ENCODE measurements at places on chromosomes 12 and 14.

- H3K27ac ChIP-seq, result no peak overlapping the region
- H3K27me3 ChIP-seq, result no peaks in the 10 kb centered on the region
- peaks cover 40% of the 10 kb centered on the region for H3K36me3 ChIP-seq
- no peak for DNase-seq
- H3K4me3 ChIP-seq, result no peak overlapping the region
Measured at GRCh38 chr14:45120096-45120495, 14.2 kb downstream of the FKBP3 start.

DNA sequence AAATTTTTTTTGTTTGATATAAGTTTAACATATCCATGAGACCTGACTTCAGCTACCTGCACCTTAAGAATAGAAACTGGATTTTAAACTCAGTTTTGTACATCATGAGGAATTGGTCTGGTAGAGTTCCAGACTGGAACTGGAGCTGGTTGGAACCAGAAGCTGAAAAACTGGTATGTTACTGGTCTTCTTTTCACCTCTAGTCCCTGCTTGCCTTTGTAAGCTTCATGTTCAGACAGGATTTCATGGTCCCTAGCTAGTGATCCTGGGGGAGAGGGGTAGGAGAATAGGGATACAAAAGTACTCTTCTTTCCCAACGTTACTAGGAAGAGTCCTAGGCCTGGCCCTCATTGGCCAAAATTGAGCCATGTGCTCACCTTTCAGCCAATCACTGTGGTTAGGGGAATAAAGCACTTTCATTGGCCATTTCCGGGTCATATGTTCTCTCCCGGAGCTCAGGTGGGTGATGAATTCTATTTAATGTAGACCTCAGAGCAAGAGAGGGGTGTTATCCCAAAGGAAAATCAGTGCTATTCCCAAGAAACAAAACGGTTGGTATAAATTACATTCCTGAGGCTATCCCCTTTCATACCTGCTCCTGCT lies 36.9 kb upstream of the APPL2 start:
- no peak for DNase-seq
- H3K36me3 ChIP-seq, result no peaks in the 10 kb centered on the region
- peaks cover 8% of the 10 kb centered on the region for H3K4me1 ChIP-seq

- peak; percentile 50 for DNase-seq
- peak overlapping the region; percentile 51 for H3K27ac ChIP-seq
- H3K4me1 ChIP-seq, result peaks cover 7% of the 10 kb centered on the region
- H3K27me3 ChIP-seq, result no peaks in the 10 kb centered on the region
- peaks cover 4% of the 10 kb centered on the region for H3K36me3 ChIP-seq
Measured at GRCh38 chr12:123971770-123972456, 718 bp downstream of the CCDC92 start.

DNA sequence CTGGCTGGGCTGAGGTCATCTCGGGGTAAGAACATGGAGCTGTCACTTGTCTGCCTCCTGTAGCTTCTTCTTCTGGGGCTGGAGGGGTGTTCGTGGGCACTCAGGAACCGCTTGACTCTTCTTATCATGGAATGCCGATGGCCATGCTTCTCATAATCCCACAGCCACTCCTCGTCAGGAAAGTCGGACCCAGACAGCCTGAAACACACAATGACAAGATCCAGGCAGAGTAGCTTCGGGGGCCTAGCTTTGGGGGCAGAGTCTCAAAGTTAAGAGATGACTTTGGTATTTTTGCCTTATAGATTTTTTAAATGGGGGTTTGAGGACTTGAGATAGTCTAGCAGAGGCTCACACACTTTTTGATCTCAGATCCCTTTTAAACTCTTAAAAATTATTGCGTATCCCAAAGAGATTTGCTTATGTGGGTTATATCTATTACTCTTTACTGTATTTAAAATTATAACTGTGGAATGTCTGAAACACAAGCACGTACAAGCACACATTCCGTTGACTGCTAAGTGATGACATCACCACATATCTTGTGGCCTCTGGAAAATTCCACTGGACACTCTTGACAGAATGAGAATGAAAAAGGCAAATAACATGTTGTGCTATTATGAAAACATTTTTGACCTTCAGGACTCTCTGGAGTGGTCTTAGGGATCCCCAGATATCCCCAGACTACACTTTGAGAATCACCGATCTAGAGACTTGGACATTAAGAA lies 43.3 kb downstream of the BEST3 start:
- H3K27ac ChIP-seq, result peak overlapping the region; percentile 96
- no peaks in the 10 kb centered on the region for H3K27me3 ChIP-seq
- H3K4me3 ChIP-seq, result no peak overlapping the region
- H3K36me3 ChIP-seq, result no peaks in the 10 kb centered on the region

DNA sequence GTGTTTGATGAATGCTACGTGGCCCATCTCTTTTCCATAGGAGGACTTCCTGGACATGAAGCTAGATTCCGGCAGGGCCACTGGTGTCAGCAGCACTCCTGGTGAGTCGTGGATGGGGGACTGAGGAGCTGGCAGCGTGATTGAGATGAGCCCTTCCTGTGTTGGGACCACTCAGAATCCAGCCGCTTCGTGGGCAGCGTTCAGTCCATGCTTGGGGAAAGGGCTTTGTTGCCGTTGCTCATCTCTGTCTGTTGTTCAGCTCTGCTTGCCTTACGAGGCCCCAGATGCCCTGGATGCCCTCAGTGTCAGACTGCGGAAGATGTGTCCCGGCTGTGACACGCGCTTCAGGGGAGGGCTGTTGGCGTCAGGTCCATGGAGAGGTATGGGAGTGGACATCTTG lies 127.1 kb upstream of the RTL1 start:
- H3K27ac ChIP-seq, result no peak overlapping the region
- H3K4me3 ChIP-seq, result no peak overlapping the region
- no peaks in the 10 kb centered on the region for H3K27me3 ChIP-seq
- H3K4me1 ChIP-seq, result no peaks in the 10 kb centered on the region

- peak; percentile 67 for DNase-seq
- no peak overlapping the region for H3K4me3 ChIP-seq
- H3K36me3 ChIP-seq, result no peaks in the 10 kb centered on the region
- H3K27me3 ChIP-seq, result peaks cover 9% of the 10 kb centered on the region
- no peak overlapping the region for H3K27ac ChIP-seq
Measured at GRCh38 chr12:12582895-12583303, 20.2 kb upstream of the DUSP16 start.

DNA sequence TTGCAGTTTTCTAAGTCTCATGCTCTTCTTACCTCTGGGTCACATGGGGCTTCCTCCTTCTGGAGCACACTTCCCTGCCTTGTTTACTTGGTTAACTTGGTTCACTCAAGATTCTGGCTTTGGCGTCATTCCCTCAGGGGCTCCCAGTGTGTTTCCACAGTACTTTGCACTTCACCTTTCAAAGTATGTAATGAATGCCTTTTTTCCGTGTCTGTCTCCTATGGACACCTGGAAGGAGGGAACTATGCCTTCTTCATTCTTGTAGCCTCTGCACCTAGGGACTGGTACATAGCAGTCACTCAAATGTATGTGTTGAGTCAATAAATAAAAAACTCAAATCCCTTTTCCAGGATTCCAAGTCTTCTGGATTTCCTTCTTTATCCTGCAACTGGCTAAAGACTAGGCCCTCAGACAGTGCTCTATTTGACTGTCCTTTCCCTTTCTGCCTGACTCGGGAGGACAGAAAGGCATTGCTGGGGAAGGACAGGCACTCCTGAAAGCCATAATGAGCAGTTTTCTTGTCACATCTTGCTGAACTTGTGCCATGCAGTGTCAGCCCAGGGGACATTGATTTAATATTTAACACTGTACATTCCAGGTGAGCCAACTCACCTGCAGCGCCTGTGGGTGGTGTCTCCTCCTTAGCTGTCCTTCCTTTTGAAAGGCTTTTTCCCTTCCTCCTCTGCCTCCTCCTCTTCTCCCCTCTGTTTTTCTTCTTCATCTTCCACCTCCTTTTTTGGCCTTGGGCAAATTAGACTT lies 12.8 kb downstream of the MYRFL start:
- no peak overlapping the region for H3K4me3 ChIP-seq
- no peaks in the 10 kb centered on the region for H3K36me3 ChIP-seq
- no peaks in the 10 kb centered on the region for H3K4me1 ChIP-seq
- H3K27ac ChIP-seq, result no peak overlapping the region

DNA sequence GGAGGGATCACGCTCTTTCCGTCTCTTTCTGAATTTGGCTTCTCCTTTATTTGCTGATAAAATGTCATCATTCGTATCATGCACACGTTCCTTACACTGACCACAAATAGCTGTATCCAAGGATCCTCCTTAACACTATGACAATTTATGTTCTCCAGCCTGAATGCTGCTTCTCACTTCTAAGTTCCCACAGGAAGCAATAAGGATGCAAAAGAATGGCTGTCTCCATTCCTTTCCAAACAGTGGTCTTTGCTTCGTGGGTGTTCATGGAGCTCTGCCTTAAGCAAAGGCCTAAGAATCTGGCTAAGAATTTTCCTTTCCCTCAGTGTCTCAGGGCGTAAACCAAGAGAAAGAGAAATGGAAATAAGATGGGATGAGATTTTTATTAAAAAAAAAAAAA lies 200.2 kb downstream of the ITPR2 start:
- no peak for DNase-seq
- H3K27me3 ChIP-seq, result no peaks in the 10 kb centered on the region
- no peak overlapping the region for H3K4me3 ChIP-seq
- no peaks in the 10 kb centered on the region for H3K36me3 ChIP-seq

- no peak for DNase-seq
- peaks cover 5% of the 10 kb centered on the region for H3K36me3 ChIP-seq
- H3K27ac ChIP-seq, result no peak overlapping the region
- H3K4me1 ChIP-seq, result peaks cover 16% of the 10 kb centered on the region
- H3K4me3 ChIP-seq, result no peak overlapping the region
Measured at GRCh38 chr14:75824318-75824717, 157.5 kb downstream of the TGFB3 start.

DNA sequence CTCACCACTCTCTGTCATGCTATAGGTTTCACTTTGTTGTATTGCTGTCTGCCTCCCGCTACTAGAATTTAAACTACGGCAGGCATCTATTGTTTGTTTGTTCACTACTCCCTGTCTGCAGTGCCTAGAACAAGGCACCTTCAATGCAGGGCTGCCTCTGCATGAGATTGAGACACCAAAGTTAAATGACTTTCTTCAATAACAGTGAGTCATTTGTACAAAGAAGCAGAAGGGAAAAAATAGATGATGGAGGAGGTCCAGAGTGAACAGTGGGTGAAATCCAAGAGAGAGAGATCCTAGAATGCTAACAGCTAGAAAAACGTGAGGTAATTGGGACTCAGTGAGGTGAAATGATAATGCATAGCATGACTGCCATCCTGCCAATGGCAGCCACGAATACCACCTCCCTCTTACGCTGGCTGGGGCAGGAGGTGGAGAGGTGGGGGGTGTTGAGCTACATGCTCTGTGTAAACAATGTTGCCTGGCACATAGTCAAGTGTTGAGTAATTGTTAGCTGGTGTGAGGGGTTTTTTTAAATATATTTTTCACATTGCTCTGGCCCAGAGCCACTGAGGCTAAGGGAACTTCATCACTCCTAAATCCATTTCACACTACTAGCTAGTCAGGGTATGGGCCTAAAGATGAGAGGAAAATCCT lies 367.6 kb downstream of the RPS29 start:
- no peaks in the 10 kb centered on the region for H3K36me3 ChIP-seq
- no peak for DNase-seq
- no peaks in the 10 kb centered on the region for H3K27me3 ChIP-seq
- no peak overlapping the region for H3K27ac ChIP-seq

GRCh38 chr12:68975811-68976210 lies 42.8 kb upstream of the CPM start:
- no peaks in the 10 kb centered on the region for H3K27me3 ChIP-seq
- no peaks in the 10 kb centered on the region for H3K36me3 ChIP-seq
- H3K4me3 ChIP-seq, result no peak overlapping the region
- peaks cover 7% of the 10 kb centered on the region for H3K4me1 ChIP-seq
- DNase-seq, result no peak

GRCh38 chr12:116977465-116978380 lies 67.0 kb downstream of the FBXW8 start:
- H3K4me1 ChIP-seq, result peaks cover 4% of the 10 kb centered on the region
- DNase-seq, result no peak
- peaks cover 11% of the 10 kb centered on the region for H3K36me3 ChIP-seq
- H3K27me3 ChIP-seq, result no peaks in the 10 kb centered on the region

DNA sequence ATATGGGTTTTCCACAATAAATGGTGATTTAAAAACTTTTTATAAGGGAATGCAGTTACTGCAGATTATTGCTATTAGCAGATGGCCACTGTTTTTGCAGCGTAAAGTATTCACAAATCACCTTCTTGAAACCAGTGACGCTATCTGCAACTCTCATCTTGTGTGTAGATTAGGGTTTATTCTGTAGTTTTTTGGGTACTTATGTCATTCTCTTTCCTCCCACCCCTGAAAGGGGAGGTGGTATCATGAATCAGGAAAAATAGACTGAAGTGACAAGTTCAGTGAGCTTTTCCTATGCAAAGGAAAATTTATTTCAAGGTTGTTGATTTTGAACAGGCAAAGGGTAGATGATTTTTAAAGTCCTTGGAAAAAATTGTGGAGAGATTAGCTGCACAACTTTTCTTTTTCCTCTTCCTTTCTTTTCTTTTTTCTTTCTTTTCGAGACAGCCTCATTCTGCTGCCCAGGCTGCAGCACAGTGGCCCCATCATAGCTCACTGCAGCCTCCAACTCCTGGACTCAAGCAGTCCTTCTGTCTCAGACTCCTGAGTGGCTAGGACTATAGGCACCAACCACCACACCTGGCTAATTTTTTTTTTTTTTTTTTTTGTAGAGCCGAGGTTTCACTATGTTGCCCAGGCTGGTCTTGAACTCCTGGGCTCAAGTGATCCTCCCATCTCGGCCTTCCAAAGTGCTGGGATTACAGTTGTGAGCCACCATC lies 1.6 kb downstream of the FRS2 start:
- H3K4me3 ChIP-seq, result peak overlapping the region; percentile 87
- no peaks in the 10 kb centered on the region for H3K27me3 ChIP-seq
- H3K4me1 ChIP-seq, result peaks cover 16% of the 10 kb centered on the region
- no peak overlapping the region for H3K27ac ChIP-seq

DNA sequence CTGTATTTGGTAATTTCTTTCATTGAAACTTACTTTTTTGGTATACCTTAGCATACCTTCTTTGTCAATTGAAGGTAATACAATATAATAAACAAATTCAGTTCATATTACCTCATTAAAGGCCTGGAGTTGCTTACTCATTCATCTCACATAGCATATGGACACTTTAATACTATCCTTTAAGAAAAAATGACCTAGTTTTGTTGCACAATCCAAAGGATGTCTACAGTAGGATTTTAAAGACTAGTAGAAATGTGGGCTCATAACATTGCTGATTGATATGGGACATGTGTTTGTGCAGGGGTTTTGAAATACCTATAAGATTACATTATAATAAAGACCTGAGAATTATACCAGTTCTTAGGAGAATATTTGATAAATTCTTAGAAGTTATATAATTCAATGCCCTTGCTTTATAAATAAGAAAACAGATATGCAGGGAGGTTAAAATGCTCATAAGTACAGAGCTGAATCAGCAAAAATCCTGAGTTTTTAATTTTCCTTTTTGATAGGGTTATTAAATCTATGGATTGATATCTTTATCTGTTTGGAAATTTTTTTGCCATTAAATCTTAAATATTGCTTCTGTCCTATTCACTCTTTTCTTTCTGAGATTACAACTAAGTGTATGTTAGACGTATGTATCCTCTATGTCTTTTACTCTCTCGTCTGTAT lies 352.1 kb downstream of the ATP23 start:
- no peaks in the 10 kb centered on the region for H3K27me3 ChIP-seq
- H3K4me3 ChIP-seq, result no peak overlapping the region
- H3K4me1 ChIP-seq, result no peaks in the 10 kb centered on the region
- DNase-seq, result no peak
- no peak overlapping the region for H3K27ac ChIP-seq
